ENCODE measurements at places on chromosomes 4 and X. TPM values are rescaled to one million over a fixed set of nuclear protein-coding genes. Genes with fewer than 3 reads are reported as not detected.

GBA3 gene
- not detected for total RNA-seq

DNA sequence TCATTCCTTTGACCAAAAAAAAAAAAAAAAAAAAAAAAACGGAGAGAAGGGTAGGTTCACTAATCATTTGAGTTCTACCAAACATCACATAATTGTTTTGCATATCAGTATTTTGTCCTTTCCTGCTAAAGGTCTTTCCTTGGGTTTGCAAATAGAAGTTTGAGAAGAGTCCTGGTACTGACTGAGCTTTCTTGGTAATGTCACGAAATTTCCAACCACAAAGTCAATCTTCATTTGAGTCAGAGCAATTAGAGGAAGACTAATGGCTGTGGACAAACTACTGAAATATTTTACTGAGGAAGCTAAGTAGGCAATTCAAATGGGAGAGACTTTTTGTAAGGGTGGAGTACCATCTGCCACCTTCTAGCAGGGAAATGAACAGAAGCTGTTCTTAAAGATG lies 21.7 kb upstream of the CD40LG start:
- DNase-seq, result no peak

GRCh38 chr4:25915353-25915705 lies 1.3 kb downstream of the SMIM20 start:
- DNase-seq, result no peak

GRCh38 chr4:159177265-159178150 lies 74.6 kb downstream of the RAPGEF2 start:
- DNase-seq, result no peak

F8A2 gene
- not detected for total RNA-seq
